ENCODE measurements at places on chromosomes 12 and 14. TPM values are rescaled to one million over a fixed set of nuclear protein-coding genes. Genes with fewer than 3 reads are reported as not detected.

GRCh38 chr14:49581209-49582112 is 4.7 kb downstream of the RPS29 start:
- no peak for DNase-seq

DNA sequence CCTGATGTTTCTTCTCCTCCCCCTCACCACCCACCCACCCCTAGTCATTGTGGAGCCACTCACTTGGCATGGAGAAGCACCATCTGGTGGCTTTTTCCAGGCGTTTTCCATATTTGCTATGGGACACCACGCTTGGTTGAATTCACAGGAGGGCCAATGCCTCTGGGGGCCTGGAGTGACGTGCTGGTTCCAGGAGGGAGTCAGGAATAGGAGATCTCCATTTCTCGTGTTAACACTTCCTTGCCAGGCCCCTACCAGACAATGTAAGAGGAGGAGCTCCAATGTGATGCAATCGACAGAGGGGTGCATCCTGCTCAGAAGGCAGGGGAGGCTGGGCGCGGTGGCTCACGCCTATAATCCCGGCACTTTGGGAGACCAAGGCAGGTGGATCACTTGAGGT is 21.6 kb upstream of the TESC start:
- DNase-seq: no peak

- DNase-seq: no peak
These were observed 6.5 kb upstream of the CDK2AP1 start for GRCh38 chr12:123278101-123278627.

DNA sequence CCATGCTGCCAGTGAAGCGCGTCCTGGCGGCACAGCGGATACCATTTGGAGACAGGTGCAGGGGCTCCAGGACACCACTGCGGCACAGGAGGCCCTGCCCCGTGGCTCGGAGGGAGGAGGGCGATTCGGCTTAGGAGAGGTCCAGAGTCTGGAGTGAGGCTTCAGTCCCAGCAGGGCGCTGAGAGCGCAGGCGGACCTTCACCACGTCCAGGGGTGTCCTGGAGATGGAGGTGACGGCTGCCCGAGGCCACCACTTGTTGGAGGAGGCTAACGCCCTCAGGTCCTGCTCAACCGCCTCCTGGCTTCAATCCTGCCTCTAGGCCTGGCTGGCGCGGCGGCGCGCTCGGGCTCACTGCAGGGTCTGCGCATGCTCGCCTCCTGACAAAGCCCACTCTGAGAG is 45.7 kb downstream of the EIF2S3B start:
- no peak for DNase-seq

DNA sequence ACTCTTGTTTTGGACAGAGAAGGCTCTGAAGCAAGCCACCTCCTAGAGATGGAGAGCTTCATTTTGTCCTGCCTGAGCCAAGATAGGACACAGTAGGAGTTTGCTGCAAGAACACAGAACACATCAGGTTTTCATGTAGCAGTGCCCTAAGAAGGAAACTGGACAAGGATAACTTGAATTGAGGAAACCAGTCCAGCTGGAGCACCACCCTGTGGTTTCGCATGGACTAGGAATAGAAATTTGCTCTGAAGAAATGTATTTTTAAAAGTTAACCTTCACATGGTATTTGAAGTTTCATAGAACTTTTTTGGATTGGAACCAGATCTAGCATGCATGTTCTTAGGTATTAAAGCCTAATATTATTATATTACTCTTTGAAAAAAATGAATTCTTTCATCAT is 68.8 kb downstream of the RERG start:
- DNase-seq: no peak

DNA sequence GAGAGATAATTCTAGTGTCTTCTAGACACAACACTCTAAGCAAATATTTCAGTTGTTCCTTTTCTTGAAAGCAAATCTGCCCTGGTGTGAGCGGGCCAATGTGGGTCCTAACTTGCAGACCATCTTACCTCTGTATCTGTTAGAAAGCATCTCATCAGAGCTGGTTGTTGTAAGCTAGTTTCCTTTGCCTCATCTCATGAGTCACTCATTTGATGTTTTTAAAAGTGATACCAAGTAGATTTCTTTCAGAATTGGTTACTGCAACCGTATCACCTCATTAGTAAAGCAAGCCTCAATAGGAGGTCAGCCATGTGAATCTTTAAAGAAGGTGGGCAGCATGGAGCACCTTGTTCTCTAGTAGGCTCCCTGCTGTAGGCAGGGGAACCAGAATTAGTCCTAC is 78.6 kb downstream of the DAAM1 start:
- no peak for DNase-seq

GRCh38 chr14:102539544-102540314 is 30.2 kb upstream of the ANKRD9 start:
- DNase-seq: no peak

- DNase-seq: no peak
These were observed 281.1 kb upstream of the NAV3 start for GRCh38 chr12:77549383-77550128.

- no peak for DNase-seq
These were observed 151.2 kb downstream of the C12orf75 start for GRCh38 chr12:105481392-105482300.

GRCh38 chr12:15583804-15584203 is 205.4 kb downstream of the EPS8 start:
- no peak for DNase-seq

DNA sequence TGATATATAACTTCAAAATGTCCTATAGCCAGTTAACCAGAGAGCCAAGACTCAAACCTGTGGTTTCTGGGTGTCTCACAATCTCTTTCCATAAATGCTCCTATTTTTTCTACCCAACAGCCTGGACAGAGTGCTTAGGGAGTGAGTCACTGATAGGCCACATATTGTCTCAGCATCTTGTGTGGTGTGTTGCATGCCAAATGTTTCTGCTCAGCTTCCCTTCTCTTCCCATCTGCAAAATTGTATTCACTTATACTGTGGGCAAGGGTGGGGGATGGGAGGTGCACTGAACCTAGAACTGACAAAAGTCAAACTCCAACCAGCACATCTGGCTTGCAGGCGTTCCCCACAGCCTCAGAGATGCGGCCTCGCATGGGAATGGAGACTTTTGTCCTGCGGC is 123.3 kb downstream of the KCNA5 start:
- no peak for DNase-seq

DNA sequence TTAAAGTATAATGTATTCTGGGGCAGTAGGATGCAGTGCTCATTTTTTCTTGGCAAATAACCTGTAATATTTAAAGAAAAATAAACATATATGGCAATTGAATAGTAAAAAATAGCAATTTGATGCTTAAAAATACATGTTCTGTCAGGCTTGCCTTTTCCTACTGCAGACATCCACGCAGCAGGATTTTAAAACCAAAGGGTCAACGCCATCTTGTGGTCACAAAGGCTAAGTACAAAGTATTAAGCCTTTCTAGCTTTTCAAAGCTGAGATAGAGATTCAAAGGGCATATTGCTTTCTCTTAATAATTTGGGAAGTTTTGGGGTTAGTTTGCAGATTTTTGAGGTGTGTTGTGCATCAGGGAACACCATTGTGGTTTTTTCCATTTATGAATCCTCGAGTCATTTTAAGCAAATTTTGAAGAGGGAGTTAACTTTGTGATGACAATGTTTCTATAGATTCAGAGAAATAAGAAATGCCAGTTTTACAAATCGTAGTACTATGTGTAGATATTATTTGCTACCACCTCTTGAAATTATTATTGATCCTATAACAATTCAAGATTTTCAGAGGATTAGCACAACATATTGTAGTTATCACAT is 4.7 kb upstream of the CCER1 start:
- peak; percentile 38 for DNase-seq

DNA sequence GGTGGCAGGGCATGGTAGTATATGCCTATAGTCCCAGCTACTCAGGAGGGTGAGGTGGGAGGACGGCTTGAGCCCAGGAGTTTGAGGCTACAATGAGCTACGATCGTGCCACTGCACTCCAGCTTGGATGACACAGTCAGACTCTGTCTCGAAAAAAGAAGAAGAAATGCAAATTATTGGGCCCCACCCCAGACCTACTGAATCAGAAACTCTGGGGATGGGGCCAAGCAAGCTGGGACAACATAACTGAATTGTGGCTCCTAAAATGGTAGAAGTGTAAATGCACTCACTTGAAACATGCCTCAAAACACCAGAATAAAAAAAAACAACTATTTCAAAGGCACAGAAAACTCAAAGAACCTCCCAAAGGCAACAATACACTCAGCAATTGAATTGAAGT is 37.0 kb downstream of the CIT start:
- DNase-seq: no peak

DNA sequence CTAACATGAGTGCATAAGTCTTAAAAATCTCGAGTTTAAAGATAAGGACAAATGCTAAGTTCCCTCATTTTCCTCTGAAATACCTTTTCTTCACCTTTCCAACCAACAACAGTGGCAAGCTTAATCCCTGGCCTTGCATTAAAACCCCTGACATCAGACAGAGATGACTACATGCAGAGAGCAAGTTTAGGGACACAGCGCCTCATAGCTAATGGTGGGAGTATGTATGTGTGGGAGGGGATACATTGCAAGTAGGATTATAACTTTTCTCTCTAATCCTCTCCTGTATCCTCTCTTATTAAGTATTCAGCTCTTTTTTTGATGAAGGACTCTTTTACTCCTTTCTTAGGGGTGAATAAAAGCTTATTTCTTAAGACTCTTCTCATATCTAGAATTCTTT is 547.1 kb downstream of the CCER1 start:
- DNase-seq: no peak

DNA sequence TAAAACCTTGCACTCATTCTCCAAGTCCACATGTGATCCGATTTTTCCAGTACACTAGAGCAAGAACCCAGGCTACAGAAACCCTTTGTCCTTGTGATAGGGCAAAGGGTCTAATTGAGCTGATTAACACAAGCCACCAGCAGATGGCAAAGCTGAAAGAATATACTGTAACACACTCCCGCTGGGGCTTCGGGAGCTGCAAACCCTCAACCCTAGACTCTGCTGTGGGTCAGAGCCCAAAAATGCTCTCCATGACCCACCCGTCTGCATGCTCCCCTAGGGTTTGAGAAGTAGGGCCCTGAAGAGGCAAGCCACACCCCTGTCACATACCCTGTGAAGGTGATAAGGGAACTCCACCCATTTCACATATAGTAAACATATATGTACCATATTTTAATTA is 33.6 kb upstream of the PCNX1 start:
- no peak for DNase-seq

DNA sequence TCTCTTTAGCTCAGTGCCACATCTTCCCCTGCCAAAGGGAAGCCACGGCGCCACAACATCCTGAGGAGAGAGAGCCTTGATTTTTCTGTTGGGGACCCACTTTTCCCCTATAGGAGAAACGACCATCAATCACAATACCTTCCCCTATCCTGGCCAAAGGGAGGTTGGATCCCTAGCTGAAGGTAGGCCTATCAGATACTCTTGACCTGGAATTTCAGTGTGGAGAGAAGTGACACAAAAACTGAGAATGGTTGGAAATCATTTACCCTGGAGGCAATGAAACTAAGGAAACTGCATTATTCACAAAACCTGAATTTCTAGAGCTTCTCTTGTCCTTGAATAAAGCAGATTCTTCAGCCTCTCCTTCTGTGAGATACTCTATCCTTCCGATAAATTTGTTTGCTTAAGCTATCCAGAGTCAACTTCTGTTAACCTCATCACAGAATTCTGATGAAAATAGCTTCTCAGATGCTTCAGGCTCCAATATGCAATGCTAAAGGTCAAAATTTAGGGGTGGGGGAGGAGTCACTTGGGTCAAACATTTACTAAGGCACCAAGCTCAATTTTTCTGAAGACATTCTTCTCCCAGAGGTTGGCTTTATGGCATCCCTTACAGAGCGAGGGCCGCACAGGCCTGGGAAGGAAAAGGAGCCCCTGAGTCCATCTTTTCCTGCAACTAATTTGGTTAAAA is 27.0 kb upstream of the DUSP6 start:
- DNase-seq: no peak

- no peak for DNase-seq
These were observed 66.5 kb downstream of the TRAFD1 start for GRCh38 chr12:112191840-112192321.

STRN3 gene
- total RNA-seq: 29.7 TPM

GPRC5D gene
- not detected for total RNA-seq

ASPG gene
- not detected for total RNA-seq

SRRM4 gene
- not detected for total RNA-seq

LRIG3 gene
- total RNA-seq: 261 TPM

GDF3 gene
- total RNA-seq: not detected

CIDEB gene
- total RNA-seq: not detected
